Activated CD4-positive, alpha-beta T cell treated with anti-CD3 and anti-CD28 coated beads for 24 hours (primary cell): ENCODE measurements at places on chromosomes 1 and 21.

DNA sequence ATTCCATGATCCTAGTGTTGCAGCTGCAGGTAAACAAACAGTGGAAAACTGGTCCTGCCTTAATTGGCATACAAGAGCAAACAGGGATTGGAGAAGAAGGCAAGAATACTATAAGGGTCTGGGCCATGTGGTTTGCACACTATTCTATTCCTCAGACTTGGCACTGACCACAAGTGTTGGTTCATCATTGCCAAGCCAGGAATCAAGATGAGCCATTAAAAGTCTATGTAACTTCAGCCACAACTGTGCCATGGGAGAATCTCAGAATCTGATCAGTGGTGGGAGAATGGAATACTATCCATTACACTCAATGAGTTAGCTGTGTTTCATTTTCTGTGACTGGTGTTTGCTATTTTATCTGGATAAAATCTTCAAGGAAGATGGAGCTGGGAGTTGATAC lies 26.2 kb upstream of the FCER1A start:
- DNase-seq: no peak

- DNase-seq: no peak
These were observed 53.5 kb upstream of the CHODL start for GRCh38 chr21:18191139-18191538.

DNA sequence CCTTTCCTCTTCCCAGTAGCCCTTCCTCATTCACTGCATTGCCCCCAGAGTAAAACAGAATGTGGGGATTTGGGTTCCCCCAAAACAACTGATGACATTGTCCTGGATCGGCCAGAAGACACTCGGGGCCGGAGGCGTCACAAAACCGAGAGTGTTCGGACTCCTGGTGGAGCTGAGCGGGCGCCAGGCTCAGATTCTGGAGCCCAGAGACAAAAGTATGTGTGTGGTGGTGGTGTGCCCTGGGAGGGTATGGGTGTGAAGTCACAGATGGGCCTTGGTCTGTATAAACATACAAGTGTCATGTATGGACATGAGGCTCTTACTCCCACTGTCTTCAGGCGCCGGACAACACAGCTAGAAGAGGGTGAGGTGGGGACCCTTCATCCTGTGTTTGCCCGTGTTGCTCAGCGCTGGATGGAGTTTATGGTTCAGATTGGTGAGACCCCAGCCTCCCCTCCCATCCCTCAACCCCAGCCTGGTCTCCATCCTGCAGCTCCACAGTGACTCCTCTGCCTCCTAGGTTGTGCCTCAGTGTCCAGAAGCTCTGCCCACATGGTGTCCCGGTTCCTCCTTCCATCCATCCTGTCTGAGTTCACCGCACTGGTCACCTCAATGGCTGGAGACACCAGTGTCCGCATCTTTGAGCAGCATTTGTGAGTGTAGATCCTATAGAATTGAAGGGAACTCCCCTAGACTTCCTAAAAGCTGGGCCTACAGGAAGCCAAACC lies 12.4 kb downstream of the HYI start:
- DNase-seq: no peak

DNA sequence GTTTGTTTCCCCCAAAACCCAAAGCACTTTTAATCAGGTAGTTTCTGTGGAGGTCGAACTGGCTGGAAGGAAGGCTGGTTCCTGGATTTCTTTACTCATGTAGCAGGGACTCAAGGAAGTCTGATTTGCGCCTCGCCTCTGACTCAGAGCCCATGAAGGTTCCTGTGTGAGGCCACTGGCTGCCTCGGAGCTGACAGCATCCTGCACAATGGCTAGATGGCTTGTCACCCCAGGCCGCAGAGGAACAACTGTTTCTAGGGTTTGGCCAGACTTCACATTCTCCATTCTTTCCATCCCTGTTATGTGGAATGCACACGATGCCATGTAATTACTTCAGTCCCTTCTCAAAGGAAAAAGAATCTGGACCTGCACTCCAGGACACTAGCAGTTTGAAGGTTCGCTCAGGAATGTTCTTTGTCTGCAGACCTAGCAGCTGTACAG lies 39.1 kb upstream of the PRSS38 start:
- no peak for DNase-seq
